Stimulated activated CD8-positive, alpha-beta memory T cell treated with anti-CD3 and anti-CD28 coated beads, Interleukin-4, amount 100 ng/mL, for 1 hour (primary cell): ENCODE measurements at places on chromosomes 7 and 10.

DNA sequence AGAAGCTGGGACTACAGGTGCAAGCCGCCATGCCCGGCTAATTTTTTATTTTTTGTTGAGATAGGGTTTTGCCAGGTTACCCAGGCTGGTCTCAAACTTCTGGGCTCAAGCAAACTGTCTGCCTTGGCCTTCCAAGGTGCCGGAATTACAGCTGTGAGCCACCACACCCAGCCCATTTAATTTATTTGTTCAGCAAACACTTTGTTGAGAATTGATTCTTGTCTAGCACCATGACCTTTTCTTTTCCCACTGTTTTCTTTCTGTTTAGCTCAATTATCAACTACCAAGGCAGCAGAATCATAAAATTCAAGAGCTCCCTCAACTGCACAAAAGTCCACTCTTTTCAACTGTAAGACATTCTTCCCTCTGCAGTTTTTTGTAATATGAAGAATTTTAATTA lies 47.8 kb upstream of the PARD3 start:
- DNase-seq: no peak

DNA sequence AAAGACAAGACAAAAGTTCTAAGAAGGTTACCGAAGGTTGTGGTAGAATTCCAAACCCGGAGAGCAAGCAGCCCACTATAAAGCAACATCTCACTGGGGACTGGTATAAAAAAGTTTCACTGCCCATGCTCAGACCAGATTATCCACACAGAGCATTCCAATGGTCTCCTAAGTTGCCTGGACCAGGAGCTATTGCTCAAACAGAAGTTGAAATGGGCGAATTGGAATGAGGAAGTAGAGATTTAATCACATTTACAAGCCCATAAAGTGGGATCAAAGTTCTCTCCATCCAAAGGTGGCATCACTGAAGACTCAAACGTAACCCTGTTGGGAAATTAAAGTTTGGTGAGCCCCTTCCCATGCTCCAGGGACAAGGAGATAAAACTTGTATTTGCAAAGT lies 19.8 kb downstream of the OR2F1 start:
- no peak for DNase-seq

GRCh38 chr10:125076891-125077541 lies 83.3 kb downstream of the CTBP2 start:
- DNase-seq: no peak

DNA sequence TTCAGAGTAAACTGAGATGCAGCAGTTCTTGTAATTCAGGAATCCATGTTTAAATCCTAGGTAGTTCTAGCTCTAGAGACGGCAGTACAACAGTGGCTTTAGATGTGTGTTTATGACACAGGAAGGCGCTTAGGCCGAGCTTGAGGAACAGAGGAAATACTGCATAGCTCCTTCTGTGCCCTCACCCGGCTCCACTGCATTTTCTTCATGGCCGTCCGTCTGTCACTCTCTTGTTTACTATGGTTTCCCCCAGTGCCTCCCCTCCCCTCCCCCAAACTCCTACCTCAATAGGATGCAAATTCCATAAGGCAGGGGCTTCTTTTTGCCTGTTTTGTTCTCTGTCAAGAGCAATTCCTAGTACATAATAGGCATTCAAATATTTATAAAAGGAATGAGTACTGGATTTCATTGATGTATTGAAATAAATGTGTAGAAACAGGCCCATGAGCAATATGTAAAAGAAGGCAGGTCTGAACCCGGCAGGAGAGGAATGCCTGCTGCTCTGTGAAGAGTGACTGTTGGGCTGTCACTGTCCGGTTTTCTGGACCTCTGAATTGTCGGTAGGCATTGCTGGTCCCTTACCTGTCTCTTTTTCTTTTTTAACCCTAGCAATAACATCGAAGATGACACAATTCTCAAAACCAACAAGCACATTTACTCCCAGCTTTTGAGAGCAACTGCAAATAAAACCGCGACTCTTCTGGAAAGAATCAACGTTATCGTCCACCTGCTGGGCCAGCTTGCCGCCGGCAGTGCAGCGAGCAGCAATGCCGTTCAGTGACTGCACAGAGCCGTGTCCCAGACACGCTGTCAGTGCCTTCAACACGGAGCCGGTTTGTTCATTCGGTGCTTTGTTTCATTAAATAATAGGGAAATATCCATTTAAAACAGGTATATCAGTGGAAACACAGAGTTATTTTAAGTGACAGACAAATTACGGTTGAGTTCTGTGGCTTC lies 12.7 kb downstream of the MMP21 start:
- DNase-seq: no peak

- DNase-seq: no peak
Measured at GRCh38 chr7:55463686-55464262, 98.6 kb downstream of the LANCL2 start.
